Chondrocyte (in vitro differentiated cells): ENCODE measurements at places on chromosomes 7 and 10. TPM values are rescaled to one million over a fixed set of nuclear protein-coding genes. Genes with fewer than 3 reads are reported as not detected.

Gene GATA3
- not detected in 3 replicates for total RNA-seq

Gene IGF2BP3
- 47.9 to 55.4 TPM (median 53.0 TPM) in 3 replicates for total RNA-seq

DNA sequence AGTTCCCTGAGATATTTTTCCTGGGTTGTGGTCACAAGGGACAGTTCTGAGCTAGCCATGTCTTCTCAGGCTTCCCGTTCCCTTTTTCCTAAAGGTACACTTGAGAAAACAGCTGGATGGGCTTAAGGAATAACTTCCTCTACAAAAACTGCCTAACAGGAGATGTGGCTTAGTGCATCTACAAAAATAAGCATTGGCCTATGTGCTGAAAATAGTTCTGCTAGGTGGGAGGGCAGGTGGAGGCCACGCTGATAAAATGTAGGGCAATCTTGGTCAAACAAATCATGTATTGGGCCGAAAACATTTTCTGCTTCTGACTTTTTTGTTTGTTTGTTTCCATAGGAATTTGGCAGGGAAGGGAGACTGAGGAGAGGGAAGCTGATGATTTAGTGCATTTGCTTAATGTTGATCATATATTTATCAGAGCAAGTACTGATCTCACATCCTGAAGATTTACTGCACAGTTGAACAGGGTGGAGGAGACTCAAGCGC is 409.4 kb upstream of the FZD8 start:
- no peaks in the 10 kb centered on the region for H3K27me3 ChIP-seq
- DNase-seq = no peak
- peaks cover 5% of the 10 kb centered on the region for H3K36me3 ChIP-seq
- peaks cover 28% of the 10 kb centered on the region for H3K4me1 ChIP-seq

- H3K27ac ChIP-seq = no peak overlapping the region
- no peak for DNase-seq
- no peaks in the 10 kb centered on the region for H3K36me3 ChIP-seq
- H3K4me3 ChIP-seq = no peak overlapping the region
Measured at GRCh38 chr7:118938845-118939244, 714.3 kb downstream of the ANKRD7 start.

Gene AMPH
- 2.3 to 21.8 TPM (median 2.9 TPM) in 3 replicates for total RNA-seq

Gene ZNF239
- total RNA-seq = 4.2 to 5.6 TPM (median 4.6 TPM) in 3 replicates

Gene UPK3B
- total RNA-seq = 0.46 to 1.4 TPM (median 0.62 TPM) in 3 replicates

- H3K27ac ChIP-seq = peak overlapping the region; percentile 4
- H3K36me3 ChIP-seq = no peaks in the 10 kb centered on the region
- H3K27me3 ChIP-seq = no peaks in the 10 kb centered on the region
- H3K4me1 ChIP-seq = peaks cover 27% of the 10 kb centered on the region
- no peak overlapping the region for H3K4me3 ChIP-seq
Measured at GRCh38 chr7:70053421-70053820, 455.1 kb downstream of the AUTS2 start.

- no peak for DNase-seq
- peaks cover 23% of the 10 kb centered on the region for H3K27me3 ChIP-seq
- H3K4me1 ChIP-seq = peaks cover 30% of the 10 kb centered on the region
Measured at GRCh38 chr7:156947120-156947843, 2.2 kb upstream of the NOM1 start.

- H3K4me1 ChIP-seq = peaks cover 26% of the 10 kb centered on the region
- DNase-seq = no peak
- H3K4me3 ChIP-seq = no peak overlapping the region
- H3K27ac ChIP-seq = peak overlapping the region; percentile 67
Measured at GRCh38 chr10:103758294-103758681, 97.1 kb downstream of the SH3PXD2A start.

- H3K4me3 ChIP-seq = no peak overlapping the region
- no peaks in the 10 kb centered on the region for H3K27me3 ChIP-seq
- H3K36me3 ChIP-seq = no peaks in the 10 kb centered on the region
- H3K4me1 ChIP-seq = no peaks in the 10 kb centered on the region
- no peak for DNase-seq
Measured at GRCh38 chr7:123096434-123096833, 100.9 kb upstream of the TAS2R16 start.

- DNase-seq = no peak
- no peaks in the 10 kb centered on the region for H3K4me1 ChIP-seq
- no peaks in the 10 kb centered on the region for H3K36me3 ChIP-seq
- H3K27ac ChIP-seq = no peak overlapping the region
- H3K27me3 ChIP-seq = peaks cover 15% of the 10 kb centered on the region
Measured at GRCh38 chr7:122597277-122597676, 101.6 kb downstream of the RNF133 start.

- no peaks in the 10 kb centered on the region for H3K27me3 ChIP-seq
- no peaks in the 10 kb centered on the region for H3K36me3 ChIP-seq
- peaks cover 19% of the 10 kb centered on the region for H3K4me1 ChIP-seq
- H3K27ac ChIP-seq = no peak overlapping the region
- DNase-seq = no peak
Measured at GRCh38 chr7:88184848-88185304, 35.0 kb downstream of the SRI start.

- no peaks in the 10 kb centered on the region for H3K4me1 ChIP-seq
- no peak for DNase-seq
- H3K36me3 ChIP-seq = peaks cover 2% of the 10 kb centered on the region
- no peak overlapping the region for H3K27ac ChIP-seq
- H3K27me3 ChIP-seq = no peaks in the 10 kb centered on the region
Measured at GRCh38 chr7:110090110-110090820, 1000.7 kb upstream of the LRRN3 start.

Gene WIPF3
- 0.10 to 0.65 TPM (median 0.51 TPM) in 3 replicates for total RNA-seq

Gene ZNF511
- 25.6 to 33.0 TPM (median 32.7 TPM) in 3 replicates for total RNA-seq

Gene EVX1
- total RNA-seq = not detected in 3 replicates

- no peaks in the 10 kb centered on the region for H3K4me1 ChIP-seq
- H3K36me3 ChIP-seq = no peaks in the 10 kb centered on the region
- no peak overlapping the region for H3K4me3 ChIP-seq
- H3K27ac ChIP-seq = no peak overlapping the region
- peaks cover 3% of the 10 kb centered on the region for H3K27me3 ChIP-seq
Measured at GRCh38 chr7:104640506-104640905, 312.1 kb downstream of the LHFPL3 start.

Gene SPDYE1
- not detected in 3 replicates for total RNA-seq

GRCh38 chr7:2775376-2775775 is 68.7 kb downstream of the GNA12 start:
- peaks cover 26% of the 10 kb centered on the region for H3K36me3 ChIP-seq
- H3K4me1 ChIP-seq = peaks cover 30% of the 10 kb centered on the region
- H3K27ac ChIP-seq = peak overlapping the region; percentile 17
- no peak overlapping the region for H3K4me3 ChIP-seq
- DNase-seq = no peak

Gene CYP26A1
- total RNA-seq = 0.47 to 1.9 TPM (median 0.49 TPM) in 3 replicates

- H3K27me3 ChIP-seq = no peaks in the 10 kb centered on the region
- H3K4me1 ChIP-seq = peaks cover 2% of the 10 kb centered on the region
- no peaks in the 10 kb centered on the region for H3K36me3 ChIP-seq
- DNase-seq = no peak
- H3K4me3 ChIP-seq = no peak overlapping the region
- H3K27ac ChIP-seq = no peak overlapping the region
Measured at GRCh38 chr7:91431601-91432000, 167.4 kb downstream of the FZD1 start.

Gene PAX2
- total RNA-seq = 0.62 to 0.87 TPM in 2 of 3 replicates, not detected in the other

GRCh38 chr7:25459057-25459456 is 230.8 kb upstream of the NPVF start:
- DNase-seq = no peak
- no peak overlapping the region for H3K27ac ChIP-seq
- peaks cover 20% of the 10 kb centered on the region for H3K27me3 ChIP-seq
- H3K36me3 ChIP-seq = peaks cover 2% of the 10 kb centered on the region
- peaks cover 13% of the 10 kb centered on the region for H3K4me1 ChIP-seq

Gene OR2A12
- total RNA-seq = not detected in 3 replicates

GRCh38 chr7:139111147-139111546 is 1.6 kb upstream of the ZC3HAV1 start:
- H3K4me1 ChIP-seq = peaks cover 23% of the 10 kb centered on the region
- no peak for DNase-seq
- H3K36me3 ChIP-seq = no peaks in the 10 kb centered on the region
- H3K27ac ChIP-seq = no peak overlapping the region
- no peaks in the 10 kb centered on the region for H3K27me3 ChIP-seq
- H3K4me3 ChIP-seq = no peak overlapping the region

Gene IDI2
- not detected in 3 replicates for total RNA-seq

DNA sequence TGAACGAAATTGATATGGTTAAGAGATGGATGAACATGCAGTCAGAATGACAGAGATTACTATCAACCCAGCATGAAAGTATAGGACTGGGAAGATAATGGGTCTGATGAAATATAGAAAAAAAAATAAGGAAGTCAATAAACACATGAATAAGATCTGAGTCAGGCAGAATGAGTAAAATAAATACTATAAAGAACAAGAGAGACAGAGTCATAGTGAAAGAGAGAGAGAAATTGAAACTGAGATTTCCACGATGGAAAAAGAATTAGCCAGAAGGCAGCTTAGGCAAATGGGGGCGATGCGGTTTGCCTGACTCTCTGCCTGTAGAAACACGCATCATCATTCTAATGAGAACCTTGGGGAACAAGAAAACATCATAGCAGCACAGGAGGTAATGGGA is 26.6 kb downstream of the SEMA3D start:
- DNase-seq = no peak
- H3K27me3 ChIP-seq = no peaks in the 10 kb centered on the region
- H3K4me1 ChIP-seq = peaks cover 5% of the 10 kb centered on the region
- H3K36me3 ChIP-seq = no peaks in the 10 kb centered on the region
- no peak overlapping the region for H3K4me3 ChIP-seq
- no peak overlapping the region for H3K27ac ChIP-seq

Gene DKK1
- 54.4 to 170 TPM (median 170 TPM) in 3 replicates for total RNA-seq

DNA sequence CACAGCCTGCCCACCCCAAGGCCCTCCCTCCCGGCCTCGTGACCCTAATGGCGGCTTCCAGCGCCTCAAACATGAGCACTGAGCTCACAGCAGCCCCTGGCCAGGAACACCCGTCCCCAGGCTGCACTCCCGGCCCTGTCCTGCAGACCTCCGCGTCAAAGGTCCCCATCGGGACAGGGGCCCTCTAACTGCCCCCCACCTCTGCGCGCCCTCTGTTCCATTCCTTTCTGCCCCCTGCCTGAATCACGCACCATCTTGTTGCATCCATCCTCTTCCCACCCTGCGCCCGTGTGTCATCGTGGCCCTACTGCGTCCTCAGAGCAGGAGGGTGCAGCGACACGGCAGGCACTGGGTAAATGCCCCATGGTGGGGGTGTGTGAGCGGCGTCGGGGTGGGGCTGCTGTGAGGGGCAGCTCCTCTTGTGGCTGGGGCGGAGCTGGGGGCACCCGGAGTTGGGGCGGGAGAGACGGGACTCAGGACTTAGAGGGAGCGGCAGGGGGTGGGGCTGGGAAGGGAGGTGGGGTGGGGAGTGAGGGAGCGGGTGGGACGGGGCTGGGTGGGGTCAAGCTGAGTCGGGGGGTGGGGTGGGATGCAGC is 13.4 kb downstream of the SLC29A4 start:
- peaks cover 4% of the 10 kb centered on the region for H3K36me3 ChIP-seq
- no peaks in the 10 kb centered on the region for H3K27me3 ChIP-seq
- no peaks in the 10 kb centered on the region for H3K4me1 ChIP-seq
- no peak for DNase-seq
- no peak overlapping the region for H3K27ac ChIP-seq
- no peak overlapping the region for H3K4me3 ChIP-seq

Gene ARHGEF35
- total RNA-seq = 0.75 to 2.7 TPM (median 2.0 TPM) in 3 replicates

Gene ASZ1
- total RNA-seq = not detected in 3 replicates

Gene IFIT2
- 3.0 to 3.8 TPM (median 3.3 TPM) in 3 replicates for total RNA-seq

GRCh38 chr10:3783316-3783681 is 1.7 kb downstream of the KLF6 start:
- H3K27me3 ChIP-seq = no peaks in the 10 kb centered on the region
- peak overlapping the region; percentile 94 for H3K4me3 ChIP-seq
- H3K4me1 ChIP-seq = peaks cover 49% of the 10 kb centered on the region
- H3K36me3 ChIP-seq = peaks cover 62% of the 10 kb centered on the region
- peak overlapping the region; percentile 99 for H3K27ac ChIP-seq

DNA sequence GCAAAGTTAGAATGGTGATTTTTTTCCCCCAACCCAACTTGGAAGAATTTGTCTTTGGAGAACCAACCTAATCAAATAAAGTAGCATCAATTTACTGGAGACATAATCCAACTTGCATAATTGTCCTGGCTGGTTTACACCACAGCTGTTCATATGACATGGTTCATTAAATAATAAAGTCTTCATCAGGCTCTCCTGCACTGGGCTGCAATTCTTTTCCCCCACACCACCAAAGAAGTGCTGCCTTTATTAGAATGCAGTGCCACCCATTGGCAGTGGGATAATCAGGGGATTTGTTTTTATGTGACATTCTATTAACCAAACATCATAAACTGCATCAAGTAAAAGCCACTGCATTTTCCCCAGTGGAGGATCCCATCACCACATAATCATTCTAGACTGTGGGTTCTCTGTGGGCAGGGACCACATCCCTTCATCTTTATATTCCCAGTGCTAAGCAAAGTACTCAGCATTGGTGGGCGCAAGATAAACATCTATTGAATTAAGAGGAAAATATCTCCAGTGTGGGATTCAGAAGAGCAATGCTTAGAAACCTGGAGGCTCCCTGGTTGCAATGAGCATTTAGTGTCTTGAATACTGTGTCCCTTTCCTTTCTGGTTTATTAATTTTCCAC is 322.0 kb downstream of the KCNMA1 start:
- no peaks in the 10 kb centered on the region for H3K36me3 ChIP-seq
- H3K4me1 ChIP-seq = peaks cover 37% of the 10 kb centered on the region
- no peaks in the 10 kb centered on the region for H3K27me3 ChIP-seq
- H3K27ac ChIP-seq = no peak overlapping the region

DNA sequence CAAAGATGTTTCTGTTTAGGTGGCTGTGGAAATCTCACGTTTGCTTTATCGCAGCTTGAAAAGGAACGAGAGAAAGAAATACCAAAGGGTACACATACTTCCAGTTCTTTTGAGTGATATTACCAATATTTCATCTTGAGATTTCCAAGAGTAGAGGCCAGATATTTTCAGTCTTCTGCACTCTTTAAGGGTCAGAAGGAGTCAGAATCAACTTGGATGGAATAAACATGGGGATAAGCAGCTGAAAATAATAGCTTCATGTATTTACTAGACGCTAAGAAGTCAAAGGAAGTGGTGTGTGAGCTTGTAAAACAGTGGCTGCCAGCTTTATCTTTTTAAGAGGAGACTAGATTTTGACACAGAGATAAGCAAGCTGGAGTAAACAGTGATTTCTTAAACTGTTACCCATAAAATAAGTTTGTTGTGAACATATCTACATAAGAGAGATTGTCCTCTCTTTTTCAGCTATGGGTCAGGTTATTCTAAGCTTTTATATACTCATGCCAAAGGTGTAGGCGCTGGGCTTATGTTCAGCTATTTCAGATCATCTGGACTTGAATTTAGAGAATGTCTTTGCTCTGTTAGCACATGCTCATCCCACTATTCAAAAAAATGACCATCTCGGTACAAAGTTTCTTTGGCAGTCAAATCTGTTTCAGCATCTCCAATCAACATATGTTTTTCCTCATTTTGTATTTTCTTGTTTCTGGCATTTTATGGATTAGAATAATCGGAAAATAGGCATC is 170.8 kb upstream of the TCF7L2 start:
- H3K4me1 ChIP-seq = peaks cover 30% of the 10 kb centered on the region
- DNase-seq = no peak
- no peak overlapping the region for H3K27ac ChIP-seq
- no peaks in the 10 kb centered on the region for H3K27me3 ChIP-seq
- H3K36me3 ChIP-seq = peaks cover 2% of the 10 kb centered on the region

Gene AKR1C4
- not detected in 3 replicates for total RNA-seq

Gene GLCCI1
- 10.2 to 11.4 TPM (median 10.9 TPM) in 3 replicates for total RNA-seq

Gene PDK4
- total RNA-seq = 1.9 to 8.6 TPM (median 7.3 TPM) in 3 replicates

Gene PAX4
- total RNA-seq = not detected in 3 replicates
